SK-N-SH (cell line): ENCODE measurements at places on chromosomes 11 and 22. TPM values are rescaled to one million over a fixed set of nuclear protein-coding genes. Genes with fewer than 3 reads are reported as not detected.

GRCh38 chr11:93525601-93526345, 17.4 kb downstream of the SMCO4 start:
- no peak for DNase-seq

DNA sequence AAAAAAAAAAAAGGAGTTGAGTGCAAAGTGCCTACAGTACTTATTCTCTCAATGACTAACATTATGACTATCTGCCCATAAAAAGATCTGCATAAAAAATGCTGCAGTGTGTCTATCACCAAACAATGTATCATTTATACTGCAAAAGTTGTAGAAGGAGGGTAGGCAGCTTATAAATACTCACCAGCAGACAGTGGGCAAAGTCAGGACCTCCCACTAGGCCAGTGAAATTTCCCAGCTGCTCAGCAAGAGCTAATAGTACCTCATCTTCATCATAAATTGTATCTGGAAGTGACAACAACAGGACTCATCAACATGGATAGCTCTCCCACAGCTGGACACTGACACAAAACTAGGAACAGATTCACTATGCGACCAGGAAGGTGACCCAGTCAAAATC, 1.6 kb downstream of the PPP2R1B start:
- no peak for DNase-seq

- DNase-seq, result peak; percentile 83
These were observed 75.3 kb downstream of the PDE2A start for GRCh38 chr11:72598906-72599305.

GRCh38 chr11:13433437-13433836, 29.6 kb downstream of the BTBD10 start:
- no peak for DNase-seq

GRCh38 chr11:61516675-61517572, 8.4 kb downstream of the LRRC10B start:
- peak; percentile 93 for DNase-seq

DNA sequence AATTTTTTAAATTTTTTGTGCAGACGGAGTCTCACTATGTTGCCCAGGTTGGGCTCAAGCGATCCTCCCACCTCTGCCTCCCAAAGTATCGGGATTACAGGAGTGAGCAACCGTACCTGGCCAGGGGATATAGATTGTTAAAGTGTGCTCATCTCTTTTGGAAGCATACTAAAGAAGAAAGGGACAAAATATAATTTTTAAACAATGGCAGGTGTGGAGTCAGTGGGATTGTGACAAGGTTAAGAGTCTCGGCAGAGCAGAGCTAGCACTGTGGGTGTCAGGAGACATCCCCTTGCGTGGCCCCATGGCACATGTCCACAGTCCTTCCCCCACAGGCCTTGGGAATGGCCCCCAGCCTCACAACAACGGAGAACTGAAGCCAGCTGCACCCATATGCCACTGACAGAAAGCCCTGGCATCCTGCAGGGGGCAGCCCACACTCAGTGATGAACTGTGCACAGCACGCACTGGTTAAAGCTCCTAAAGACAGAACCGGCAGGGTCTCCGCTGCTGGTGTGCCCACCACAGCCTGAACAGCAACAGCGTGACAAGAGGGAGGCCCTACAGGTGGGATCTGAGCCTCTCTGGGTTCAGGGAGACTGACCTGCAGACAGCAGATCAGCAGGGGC, 29.9 kb downstream of the SERPIND1 start:
- peak; percentile 71 for DNase-seq

DNA sequence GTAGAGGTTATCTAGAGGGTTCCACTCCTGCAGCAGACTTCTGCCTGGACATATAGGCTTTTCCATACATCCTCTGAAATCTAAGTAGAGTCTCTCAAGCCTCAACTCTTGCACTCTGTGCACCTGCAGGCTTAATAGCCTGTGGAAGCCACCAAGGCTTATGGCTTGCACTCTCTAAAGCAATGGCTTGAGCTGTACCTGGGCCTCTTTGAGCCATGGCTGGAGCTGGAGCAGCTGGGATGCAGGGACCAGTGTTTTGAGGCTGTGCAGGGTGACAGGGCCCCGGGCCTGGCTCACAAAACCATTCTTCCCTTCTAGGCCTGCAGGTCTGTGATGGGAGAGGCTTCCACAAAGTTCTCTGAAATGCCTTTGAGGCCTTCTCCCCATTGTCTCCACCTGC, 2.9 kb upstream of the NXPE4 start:
- DNase-seq, result no peak

DNA sequence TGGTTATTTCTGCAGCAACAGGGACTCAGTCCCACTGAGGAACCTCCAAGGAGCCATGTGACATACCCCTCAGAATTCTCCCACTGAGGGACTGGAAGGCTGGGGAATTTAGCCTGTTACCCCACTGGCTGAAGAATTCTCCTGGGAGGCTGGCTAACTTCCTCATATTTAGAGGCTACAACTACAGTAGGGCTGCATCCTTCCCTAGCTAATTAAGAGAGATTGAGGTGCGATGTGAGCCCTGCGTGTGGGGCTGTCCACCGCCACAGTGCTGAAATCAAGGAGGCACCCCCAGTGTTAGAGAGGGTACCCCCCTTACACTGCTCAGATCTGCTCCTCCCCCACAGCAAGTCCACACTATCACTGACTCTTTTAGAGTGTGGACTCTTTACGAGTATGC, 21.1 kb downstream of the EIF3F start:
- DNase-seq, result no peak

GRCh38 chr11:93858121-93858775, 7.8 kb upstream of the VSTM5 start:
- DNase-seq, result no peak

DNA sequence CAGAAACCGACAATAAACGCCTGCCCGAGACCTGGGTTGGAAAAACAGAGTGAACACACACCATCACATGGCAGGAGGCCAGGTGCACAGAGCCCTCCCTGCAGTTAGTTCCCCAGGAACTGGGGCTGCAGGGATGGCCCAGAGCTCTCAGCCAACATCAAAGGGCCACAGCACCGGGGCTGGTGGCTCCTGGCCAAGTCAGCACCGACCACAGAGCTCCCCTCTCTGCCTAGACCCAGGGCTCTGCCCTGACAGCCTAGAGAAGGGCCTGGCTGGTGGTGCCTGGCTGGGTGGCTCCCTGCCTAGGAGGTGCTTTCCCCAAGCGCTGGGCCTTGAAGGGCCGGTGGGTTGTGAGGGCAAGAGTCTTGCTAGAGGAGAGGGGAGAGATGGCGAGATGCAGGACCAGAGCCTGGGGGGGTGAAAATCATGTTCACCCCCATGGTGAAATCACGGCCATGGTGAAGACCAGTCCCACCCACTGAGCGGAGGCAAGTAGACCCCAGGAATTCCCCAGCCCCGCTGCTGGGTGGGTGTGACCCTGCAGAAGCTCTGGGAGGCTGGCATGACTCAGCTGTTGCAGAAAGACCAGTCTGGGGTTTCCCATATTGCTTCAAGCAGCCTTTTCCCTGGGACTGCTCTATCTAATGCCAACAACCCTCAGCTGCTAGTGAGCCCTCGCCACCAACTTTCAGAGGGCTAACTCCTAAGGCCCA, 7.2 kb upstream of the BID start:
- peak; percentile 57 for DNase-seq

DNA sequence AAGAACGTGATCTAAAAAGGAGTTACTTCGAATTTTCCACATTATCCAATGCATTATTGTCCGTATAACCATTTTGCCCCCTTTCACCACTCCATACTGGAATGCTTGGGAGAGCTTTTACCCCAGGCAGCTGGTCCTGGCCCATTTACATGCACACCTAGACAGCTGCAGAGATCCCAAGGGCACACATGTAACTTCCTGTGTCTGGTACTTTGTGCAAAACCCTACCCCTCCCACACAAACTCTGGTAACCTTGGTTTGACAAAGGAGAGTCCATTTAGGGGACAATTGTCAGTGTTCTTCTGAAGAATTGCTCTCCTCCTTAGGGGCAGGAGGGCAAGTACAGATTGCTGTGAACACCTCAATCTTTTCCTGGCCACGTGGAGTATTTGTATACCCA, 57.3 kb upstream of the SORL1 start:
- no peak for DNase-seq

DNA sequence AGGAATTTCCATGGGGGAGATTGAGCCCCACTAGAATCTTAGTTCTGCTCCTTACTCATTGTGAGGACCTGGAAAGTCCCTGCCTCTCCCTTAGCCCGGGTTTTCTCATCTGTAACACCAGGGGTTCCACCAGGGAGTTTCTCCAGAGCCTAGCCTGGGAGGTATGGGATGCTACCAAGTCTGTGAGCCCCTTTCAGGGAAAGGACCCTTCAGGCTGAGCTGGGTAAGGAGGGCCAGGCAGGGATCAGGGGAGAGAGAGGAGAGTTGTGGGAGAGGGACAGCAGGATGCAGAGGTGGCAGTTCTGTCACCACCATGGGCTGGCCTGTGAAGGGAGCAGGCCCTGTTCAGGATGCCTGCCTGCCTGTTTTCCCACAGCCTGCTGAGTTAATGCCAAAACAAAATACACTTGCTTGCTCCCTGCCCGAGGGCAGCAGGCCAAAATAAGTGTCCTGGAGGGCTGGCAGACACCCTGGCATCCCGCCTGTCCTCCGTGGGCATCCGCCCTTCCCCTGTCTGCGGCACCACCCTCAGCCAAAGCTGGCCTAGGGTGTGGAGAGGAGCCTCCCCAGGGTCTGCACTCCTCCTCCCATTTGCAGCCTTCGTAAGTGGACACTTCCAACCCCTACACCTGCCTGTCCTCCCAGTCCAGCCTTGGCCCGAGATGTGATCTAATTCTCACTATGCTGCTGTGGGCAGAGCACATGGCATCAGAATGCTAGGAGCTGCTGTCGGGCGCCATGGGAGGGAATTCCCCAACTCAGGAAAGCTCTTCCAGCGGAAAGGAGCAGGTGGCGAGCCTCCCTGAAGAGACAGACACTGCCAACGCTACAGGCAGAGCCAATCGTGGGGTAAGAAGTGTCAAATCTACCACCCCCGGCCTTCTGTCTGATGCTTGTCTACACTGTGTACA, 5.9 kb upstream of the FCHSD2 start:
- DNase-seq, result peak; percentile 28

GRCh38 chr11:85595285-85595884, 31.8 kb downstream of the DLG2 start:
- DNase-seq, result peak; percentile 32

- DNase-seq, result no peak
These were observed 104.3 kb upstream of the BLID start for GRCh38 chr11:122220321-122220720.

- peak; percentile 7 for DNase-seq
These were observed 36.2 kb downstream of the DLG2 start for GRCh38 chr11:85590848-85591483.

DNA sequence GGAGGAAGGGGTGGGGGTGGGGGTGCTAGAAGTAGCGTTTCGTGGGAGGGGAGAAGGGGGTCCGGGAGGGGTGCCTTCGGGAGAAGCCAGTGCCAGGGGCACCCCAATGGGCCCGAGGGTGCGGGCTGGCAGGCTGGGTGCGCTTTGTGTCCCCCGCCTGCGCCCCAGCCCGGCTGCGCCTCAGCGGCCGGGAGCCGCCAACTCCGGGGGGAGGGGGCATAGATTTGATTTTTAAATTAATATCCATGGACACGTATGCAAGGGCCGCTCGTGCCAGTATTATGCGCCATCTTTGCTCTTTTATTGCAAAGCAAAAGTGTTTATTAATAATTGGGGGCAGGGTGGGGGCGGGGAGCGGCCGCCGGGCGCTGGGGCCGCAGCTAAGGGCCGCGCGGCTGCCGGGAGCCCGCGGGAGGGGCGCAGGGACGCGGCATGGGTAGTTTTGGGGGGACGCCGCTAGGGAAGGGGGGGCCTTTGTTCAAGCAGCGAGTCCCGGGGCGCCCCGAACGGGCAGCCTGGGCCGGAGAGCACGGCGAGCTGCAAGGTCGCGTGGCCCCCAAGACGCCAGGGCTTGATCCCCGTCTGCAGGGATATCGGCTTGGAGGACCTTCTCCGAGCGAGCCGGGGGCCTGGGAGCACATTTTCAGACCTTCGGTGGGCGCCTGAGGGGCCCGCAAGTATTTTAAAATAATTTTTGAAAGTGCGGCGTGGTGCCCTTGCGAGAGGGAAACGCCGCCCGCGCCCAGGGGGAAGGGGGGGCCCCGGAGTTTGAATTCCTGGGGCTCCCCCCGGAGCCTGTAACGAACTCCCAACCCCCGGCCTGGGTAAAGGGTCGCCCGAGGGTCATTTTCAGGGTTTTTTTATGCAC, 959 bp downstream of the CCND1 start:
- DNase-seq, result peak; percentile 51

DNA sequence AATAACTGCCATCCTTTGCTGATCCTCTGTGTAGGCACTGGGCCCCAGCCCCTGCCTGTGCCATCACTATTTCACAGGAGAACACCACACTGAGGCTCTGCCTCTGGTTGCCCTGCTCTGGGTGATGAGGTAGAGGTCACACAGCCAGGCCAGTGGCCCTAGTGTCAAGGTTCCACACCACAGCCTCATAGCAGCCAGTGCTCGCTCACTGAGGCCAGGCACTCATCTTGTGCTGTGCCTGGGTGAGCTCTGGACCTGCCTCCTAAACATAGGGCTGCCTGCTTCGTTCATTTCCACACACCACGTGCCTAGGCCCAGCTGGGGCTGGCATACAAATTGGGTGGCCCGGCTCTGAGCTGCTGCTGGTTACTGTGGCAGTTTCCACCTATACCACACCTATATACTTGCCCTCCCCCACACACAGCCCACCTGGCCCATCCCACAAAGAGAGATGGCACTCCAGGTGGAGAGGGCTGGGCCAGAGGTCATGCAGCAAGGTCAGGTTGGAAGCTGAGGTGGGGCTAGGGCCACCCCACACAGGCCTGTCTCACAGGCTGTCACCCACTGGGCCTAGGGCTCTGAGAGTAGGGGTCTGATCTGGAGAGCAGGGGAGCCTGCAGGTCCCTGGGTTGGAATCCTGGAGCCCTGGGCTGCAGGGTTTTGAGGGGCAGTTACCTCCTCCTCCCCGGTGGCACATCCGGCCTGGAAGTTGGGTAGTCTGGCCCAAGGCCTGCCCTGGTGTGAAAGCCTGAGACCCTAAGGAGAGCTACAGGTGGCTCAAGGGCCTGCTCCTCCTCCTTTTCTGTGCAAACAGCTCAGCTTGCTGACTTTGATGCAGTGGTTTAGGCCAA, 11.2 kb downstream of the KCNQ1OT1 start:
- DNase-seq, result no peak

- DNase-seq, result no peak
These were observed 12.0 kb downstream of the FGF3 start for GRCh38 chr11:69807106-69807815.

- DNase-seq, result no peak
These were observed 136.7 kb upstream of the NECTIN1 start for GRCh38 chr11:119865661-119866156.

GRCh38 chr11:15471048-15471894, 356.5 kb downstream of the INSC start:
- DNase-seq, result no peak

KRTAP5-11 gene
- polyA plus RNA-seq, result not detected in 2 replicates

LAYN gene
- 366 and 437 TPM in 2 replicates for polyA plus RNA-seq

MUC15 gene
- polyA plus RNA-seq, result not detected in 2 replicates

CHADL gene
- polyA plus RNA-seq, result 0.03 and 0.08 TPM in 2 replicates

ELMOD1 gene
- polyA plus RNA-seq, result not detected in 2 replicates

OR51L1 gene
- not detected in 2 replicates for polyA plus RNA-seq

MAJIN gene
- not detected in 2 replicates for polyA plus RNA-seq
